ENCODE measurements at places on chromosomes 1 and 21. TPM values are rescaled to one million over a fixed set of nuclear protein-coding genes. Genes with fewer than 3 reads are reported as not detected.

Gene PRSS38
- total RNA-seq = not detected

Gene C2CD4D
- 3.9 TPM for total RNA-seq

Gene LAMC1
- 294 TPM for total RNA-seq

Gene USP1
- 32.6 TPM for total RNA-seq

Gene GCLM
- 13.1 TPM for total RNA-seq

Gene KRTAP11-1
- 0.59 TPM for total RNA-seq

Gene SPRR2A
- not detected for total RNA-seq

Gene CD1D
- total RNA-seq = 0.63 TPM

Gene SLC6A9
- total RNA-seq = 0.42 TPM

Gene ERICH3
- 0.22 TPM for total RNA-seq

Gene SERPINC1
- not detected for total RNA-seq

Gene KIRREL1
- 53.8 TPM for total RNA-seq

GRCh38 chr1:1434131-1434823, 1.2 kb upstream of the VWA1 start:
- no peaks in the 10 kb centered on the region for H3K36me3 ChIP-seq
- H3K27ac ChIP-seq = peak overlapping the region; percentile 89
- H3K4me1 ChIP-seq = peaks cover 66% of the 10 kb centered on the region
- H3K27me3 ChIP-seq = peaks cover 6% of the 10 kb centered on the region
- peak overlapping the region; percentile 72 for H3K4me3 ChIP-seq
- DNase-seq = no peak

- no peaks in the 10 kb centered on the region for H3K27me3 ChIP-seq
- H3K36me3 ChIP-seq = no peaks in the 10 kb centered on the region
- H3K4me1 ChIP-seq = no peaks in the 10 kb centered on the region
- no peak overlapping the region for H3K4me3 ChIP-seq
- DNase-seq = no peak
These were observed 58.4 kb downstream of the PLEKHA6 start for GRCh38 chr1:204301171-204301957.

DNA sequence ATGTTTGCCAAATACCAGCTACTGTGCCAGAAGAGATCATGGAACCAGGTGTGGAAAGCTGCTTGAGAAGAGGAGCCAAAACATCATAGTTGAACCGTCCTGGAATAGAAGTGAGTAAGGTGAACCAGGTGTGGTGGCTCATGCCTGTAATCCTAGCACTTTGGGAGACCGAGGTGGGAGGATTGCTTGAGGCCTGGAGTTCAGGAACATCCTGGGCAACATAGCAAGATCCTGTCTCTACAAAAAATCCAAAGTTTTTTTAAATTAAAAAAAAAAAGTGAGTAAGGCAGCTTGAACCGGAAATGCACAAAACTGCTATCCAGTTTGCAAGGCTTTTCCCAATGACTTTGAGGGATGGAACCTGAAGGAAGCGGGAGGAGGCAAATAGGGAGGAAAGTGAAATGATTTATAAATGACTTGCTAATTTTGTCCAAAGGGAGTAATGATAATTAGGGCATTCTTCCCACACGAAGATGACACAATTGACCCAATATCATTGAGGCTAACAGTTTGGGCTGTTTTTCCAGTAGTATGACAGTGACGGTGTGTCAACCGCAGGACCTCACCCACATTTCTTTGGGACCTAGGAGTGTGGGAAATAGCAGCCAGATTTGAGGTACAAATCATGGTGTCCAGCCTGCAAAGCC, 1.5 kb upstream of the CNN3 start:
- DNase-seq = no peak
- peak overlapping the region; percentile 99 for H3K27ac ChIP-seq
- H3K27me3 ChIP-seq = no peaks in the 10 kb centered on the region
- H3K4me3 ChIP-seq = peak overlapping the region; percentile 75
- H3K36me3 ChIP-seq = no peaks in the 10 kb centered on the region

GRCh38 chr1:39685071-39685470, 6.2 kb downstream of the HPCAL4 start:
- no peak overlapping the region for H3K27ac ChIP-seq
- peaks cover 5% of the 10 kb centered on the region for H3K4me1 ChIP-seq
- no peak for DNase-seq
- no peaks in the 10 kb centered on the region for H3K36me3 ChIP-seq
- H3K4me3 ChIP-seq = no peak overlapping the region

DNA sequence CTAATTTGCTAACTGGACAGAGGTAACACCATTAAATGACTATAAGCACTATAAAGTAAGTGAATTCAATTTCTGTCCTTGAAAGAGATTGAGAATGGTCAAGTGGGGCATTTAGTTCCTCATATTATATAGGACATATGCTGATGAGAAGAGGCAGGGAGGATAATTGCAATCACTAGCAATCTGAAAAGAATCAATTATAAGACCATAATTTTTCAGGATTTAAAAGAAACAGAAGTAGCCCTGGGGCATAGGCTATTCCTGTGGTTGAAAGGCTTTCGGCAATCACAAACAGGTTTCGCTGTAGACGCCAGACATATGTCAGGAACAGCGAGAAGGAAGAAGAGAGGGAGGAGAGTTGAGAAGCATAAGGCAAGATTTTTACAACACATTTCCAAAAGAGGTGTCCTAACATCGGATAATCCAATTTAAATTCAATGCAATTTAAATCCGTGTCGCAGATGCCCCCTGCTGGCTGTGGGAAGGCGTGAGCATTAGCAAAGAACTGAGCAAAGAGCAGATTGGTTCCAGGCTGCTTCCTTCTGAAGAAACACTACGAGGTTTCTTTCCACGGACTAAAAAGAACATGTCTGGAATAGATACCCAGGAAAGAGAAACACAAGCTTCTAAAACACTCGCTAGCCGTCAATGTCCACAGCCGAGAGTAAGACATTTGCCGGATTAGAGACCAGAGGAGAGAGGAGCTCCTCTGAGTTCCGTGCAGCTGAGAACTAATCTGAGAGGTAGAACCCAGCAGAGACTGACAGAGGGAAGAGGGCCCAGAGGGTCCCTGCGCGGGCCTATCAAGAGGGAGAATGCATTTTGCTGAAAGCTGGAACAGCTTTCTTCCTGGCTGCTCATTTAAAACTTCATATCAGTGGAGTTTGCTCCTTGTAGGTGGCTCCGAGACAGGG, 27.9 kb downstream of the RGS5 start:
- H3K27ac ChIP-seq = no peak overlapping the region
- peak; percentile 43 for DNase-seq
- no peak overlapping the region for H3K4me3 ChIP-seq
- no peaks in the 10 kb centered on the region for H3K36me3 ChIP-seq
- no peaks in the 10 kb centered on the region for H3K4me1 ChIP-seq

GRCh38 chr1:86503406-86504136, 34.8 kb downstream of the CLCA1 start:
- DNase-seq = no peak
- H3K4me1 ChIP-seq = no peaks in the 10 kb centered on the region
- H3K27me3 ChIP-seq = no peaks in the 10 kb centered on the region
- peak overlapping the region; percentile 10 for H3K4me3 ChIP-seq
- H3K27ac ChIP-seq = no peak overlapping the region
- no peaks in the 10 kb centered on the region for H3K36me3 ChIP-seq

DNA sequence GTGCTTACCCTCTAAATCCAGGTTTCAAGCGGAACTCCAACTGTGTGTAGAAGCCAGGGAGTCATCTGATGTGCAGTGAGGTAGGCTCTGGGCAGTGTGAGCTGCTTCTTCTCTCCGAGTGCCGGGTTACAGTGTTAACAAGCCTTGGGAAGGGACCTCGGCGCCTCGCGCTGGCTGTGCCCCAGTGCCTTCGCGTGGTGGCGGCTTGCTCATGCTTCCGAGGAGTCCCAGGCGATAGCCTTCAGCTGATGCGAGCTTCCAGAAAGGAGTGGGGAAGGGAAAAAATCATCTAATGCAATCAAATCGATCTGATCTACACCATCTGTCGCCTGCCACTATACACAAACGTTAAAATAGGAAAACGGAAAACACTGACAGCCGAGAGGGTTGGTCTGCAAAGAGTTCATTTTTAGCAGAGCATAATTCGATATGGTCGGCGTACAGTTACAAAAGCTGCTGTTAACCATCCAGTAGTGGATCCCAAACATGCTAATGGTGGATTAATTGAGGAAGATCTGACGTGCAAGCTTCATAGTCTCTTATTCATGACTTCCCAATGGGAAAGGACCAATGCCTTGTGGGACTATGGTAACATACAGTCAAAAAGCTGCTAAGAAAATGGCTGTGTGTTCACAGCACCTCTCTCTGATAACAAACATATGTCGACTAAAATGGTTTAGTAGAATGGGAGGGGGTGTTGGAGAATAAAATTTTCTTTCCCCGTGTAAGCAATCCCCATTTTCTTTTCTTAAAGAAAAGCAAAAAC, 128.7 kb upstream of the DPYD start:
- H3K4me3 ChIP-seq = no peak overlapping the region
- H3K4me1 ChIP-seq = peaks cover 26% of the 10 kb centered on the region
- peaks cover 63% of the 10 kb centered on the region for H3K27me3 ChIP-seq
- no peak for DNase-seq

DNA sequence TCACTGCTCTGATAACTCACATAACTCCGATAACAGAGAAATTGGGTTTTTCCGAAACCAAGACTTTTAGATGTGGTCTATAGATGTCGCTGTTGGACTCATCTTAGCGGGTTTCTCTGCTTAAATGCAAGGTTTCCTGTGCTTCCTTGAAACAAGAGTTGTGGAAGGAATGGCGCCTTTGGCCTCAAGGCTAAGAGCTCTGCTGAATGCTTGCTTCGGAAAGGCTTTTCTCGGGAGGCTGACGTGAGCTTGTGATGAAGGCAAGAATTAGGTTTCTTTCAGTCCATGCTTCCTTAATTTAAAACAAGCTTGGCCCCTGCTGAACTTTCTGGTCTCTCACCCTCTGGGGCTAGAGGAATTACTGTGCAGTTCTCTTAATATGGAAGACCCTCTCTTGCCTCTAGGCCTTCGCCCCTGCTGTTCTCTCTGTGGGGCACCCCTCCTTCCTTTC, 113.5 kb downstream of the MAP3K21 start:
- H3K4me3 ChIP-seq = no peak overlapping the region
- H3K4me1 ChIP-seq = no peaks in the 10 kb centered on the region
- H3K36me3 ChIP-seq = no peaks in the 10 kb centered on the region
- H3K27me3 ChIP-seq = no peaks in the 10 kb centered on the region
- peak; percentile 19 for DNase-seq
- no peak overlapping the region for H3K27ac ChIP-seq

GRCh38 chr1:26717017-26717491, 21.2 kb downstream of the ARID1A start:
- no peak overlapping the region for H3K4me3 ChIP-seq
- H3K36me3 ChIP-seq = peaks cover 9% of the 10 kb centered on the region
- no peak for DNase-seq
- H3K4me1 ChIP-seq = peaks cover 86% of the 10 kb centered on the region
- H3K27ac ChIP-seq = no peak overlapping the region
- H3K27me3 ChIP-seq = no peaks in the 10 kb centered on the region

- DNase-seq = no peak
- H3K4me3 ChIP-seq = no peak overlapping the region
- H3K27me3 ChIP-seq = no peaks in the 10 kb centered on the region
These were observed 881.4 kb upstream of the B3GALT2 start for GRCh38 chr1:194067772-194068171.

GRCh38 chr21:38830671-38831525, 25.2 kb downstream of the ETS2 start:
- H3K27me3 ChIP-seq = no peaks in the 10 kb centered on the region
- peaks cover 6% of the 10 kb centered on the region for H3K4me1 ChIP-seq
- H3K27ac ChIP-seq = peak overlapping the region; percentile 27
- DNase-seq = no peak
- no peak overlapping the region for H3K4me3 ChIP-seq

- H3K27me3 ChIP-seq = no peaks in the 10 kb centered on the region
- no peaks in the 10 kb centered on the region for H3K36me3 ChIP-seq
- no peak overlapping the region for H3K4me3 ChIP-seq
- H3K27ac ChIP-seq = no peak overlapping the region
These were observed 101.6 kb upstream of the PALMD start for GRCh38 chr1:99544328-99544727.

DNA sequence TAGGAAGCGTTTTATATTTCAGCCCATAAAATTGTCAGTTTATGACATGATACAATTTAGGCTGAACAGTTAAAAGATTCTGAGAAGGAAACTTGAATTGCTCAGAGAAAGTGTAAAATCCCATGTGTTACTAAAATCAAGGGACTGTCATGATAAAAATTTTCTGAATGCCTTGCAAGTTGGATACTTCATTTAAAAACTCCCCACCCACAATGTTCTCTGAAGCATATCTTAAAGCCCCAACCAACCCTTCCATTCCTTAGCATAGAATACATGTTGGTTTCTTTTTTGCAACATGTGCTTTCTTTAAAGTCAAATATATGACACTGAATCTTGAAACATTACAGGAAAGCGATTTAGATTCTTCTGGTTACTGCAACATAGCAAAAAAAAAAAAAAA, 97.4 kb downstream of the MRPL39 start:
- no peak for DNase-seq
- H3K4me3 ChIP-seq = no peak overlapping the region
- no peaks in the 10 kb centered on the region for H3K36me3 ChIP-seq
- H3K27me3 ChIP-seq = no peaks in the 10 kb centered on the region

GRCh38 chr21:45158491-45159423, 84.4 kb downstream of the ADARB1 start:
- H3K4me3 ChIP-seq = no peak overlapping the region
- H3K27me3 ChIP-seq = no peaks in the 10 kb centered on the region
- no peak overlapping the region for H3K27ac ChIP-seq
- H3K36me3 ChIP-seq = no peaks in the 10 kb centered on the region
- H3K4me1 ChIP-seq = peaks cover 14% of the 10 kb centered on the region

GRCh38 chr1:223014142-223014873, 128.7 kb downstream of the TLR5 start:
- H3K27me3 ChIP-seq = no peaks in the 10 kb centered on the region
- H3K27ac ChIP-seq = no peak overlapping the region
- H3K4me1 ChIP-seq = peaks cover 29% of the 10 kb centered on the region
- H3K36me3 ChIP-seq = no peaks in the 10 kb centered on the region

DNA sequence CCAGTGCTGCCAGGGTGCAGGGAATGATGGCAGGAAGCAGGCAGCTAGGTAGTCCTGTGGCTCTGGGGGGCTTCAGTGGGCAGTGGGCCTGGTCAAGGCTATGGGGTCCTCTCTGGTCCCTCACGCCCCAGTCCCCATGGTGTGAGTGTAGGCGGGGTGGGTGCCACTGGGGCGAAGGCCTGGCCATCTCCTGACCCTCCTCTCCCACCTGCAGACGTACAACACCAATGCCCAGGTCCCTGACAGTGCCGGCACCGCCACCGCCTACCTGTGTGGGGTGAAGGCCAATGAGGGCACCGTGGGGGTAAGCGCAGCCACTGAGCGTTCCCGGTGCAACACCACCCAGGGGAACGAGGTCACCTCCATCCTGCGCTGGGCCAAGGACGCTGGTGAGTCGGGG, 53.7 kb downstream of the ALPL start:
- H3K36me3 ChIP-seq = no peaks in the 10 kb centered on the region
- no peak overlapping the region for H3K4me3 ChIP-seq
- no peak for DNase-seq
- H3K27ac ChIP-seq = no peak overlapping the region
- H3K27me3 ChIP-seq = peaks cover 9% of the 10 kb centered on the region
